CD4-positive, alpha-beta T cell treated with Interleukin-17A for 1 hour (primary cell): ENCODE measurements at places on chromosomes 4 and X.

DNA sequence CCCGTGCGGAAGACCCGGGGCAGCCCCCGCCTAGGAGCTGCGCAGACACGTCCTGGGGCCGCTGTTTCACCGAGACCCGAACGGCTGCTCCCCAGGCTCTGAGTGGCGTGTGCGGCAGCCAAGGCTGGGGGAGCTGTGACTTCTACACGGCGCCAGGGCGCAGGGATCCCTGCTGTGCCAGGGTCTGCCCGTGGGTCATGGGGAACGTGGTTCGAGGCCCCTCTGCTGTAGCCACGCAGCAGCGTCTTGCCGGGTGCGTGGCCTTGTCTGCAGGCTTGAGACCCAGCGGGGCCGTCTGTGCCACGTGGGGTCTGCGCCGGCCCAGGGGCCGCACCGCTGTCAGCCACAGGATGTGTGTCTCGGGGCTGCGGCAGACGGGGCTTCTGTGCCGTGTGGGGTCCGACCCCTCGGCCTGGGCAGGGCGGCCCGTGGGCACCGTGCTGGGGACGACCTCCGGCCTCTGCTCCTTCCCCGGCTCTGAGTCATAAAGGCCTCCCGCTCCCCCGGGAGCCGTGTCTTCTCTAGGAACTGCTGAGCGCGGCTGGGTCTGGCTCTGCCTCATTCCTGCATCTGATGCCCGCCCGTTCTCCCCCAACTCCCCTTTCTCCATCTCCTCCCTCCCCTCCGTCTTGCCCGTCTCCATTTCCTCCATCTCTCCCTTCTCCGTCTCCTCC, 12.7 kb upstream of the GTPBP6 start:
- no peak for DNase-seq

DNA sequence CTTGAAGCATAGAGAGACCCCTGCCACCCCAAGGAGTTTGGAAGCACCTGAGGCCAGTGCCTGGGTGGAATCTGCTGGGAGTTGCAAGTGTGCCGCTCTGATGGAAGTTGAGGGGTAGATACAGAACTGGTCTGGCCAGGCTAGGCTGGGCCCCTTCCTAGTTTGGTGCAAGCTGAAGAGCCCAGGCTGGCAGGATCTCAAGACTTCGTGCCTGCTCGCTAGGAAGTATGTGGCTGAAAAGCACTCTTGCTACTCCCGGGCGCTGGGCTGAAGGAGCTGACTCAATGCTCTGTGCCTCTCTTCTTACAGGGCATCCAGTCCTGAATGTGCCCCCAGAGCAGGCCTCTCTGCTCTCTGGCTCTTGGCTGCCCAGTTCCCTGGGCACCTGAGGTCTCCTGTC, 51.7 kb upstream of the PJA1 start:
- DNase-seq, result no peak

DNA sequence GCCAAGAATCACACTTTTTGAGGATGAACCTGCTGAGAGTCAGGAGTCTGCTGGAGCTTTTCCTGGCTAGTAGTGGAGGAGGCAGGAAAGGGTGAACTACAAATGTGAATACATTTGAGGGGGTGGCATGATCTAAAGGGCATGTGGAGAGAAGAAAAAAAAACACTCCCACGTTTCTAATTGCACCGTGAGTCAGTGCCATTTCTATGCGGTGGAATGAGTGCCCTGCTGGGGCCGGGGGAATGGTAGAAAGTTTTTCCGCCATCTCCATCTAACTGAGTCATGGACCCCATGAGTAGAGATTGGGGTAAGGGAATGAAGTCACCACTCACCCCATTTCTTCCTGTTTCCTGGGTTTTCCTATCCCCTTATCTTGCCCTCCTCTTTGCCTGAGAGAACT, 19.8 kb downstream of the BEX3 start:
- DNase-seq, result no peak

DNA sequence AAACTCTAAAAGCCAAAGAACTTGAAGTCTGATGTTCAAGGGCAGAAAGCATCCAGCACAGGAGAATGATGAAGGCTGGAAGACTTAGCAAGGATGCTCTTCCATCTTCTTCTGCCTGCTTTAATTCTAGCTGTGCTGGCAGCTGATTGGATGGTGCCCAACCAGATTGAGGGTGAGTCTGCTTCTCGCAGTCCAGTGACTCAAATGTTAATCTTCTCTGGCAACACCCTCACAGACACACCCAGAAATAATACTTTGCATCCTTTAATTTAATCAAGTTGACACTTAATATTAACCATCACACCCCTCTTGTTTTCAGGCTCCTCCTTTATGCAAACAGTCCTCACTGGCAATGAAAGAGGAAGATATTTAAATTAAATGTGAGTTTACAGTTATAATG, 321.7 kb downstream of the TEX13C start:
- no peak for DNase-seq

DNA sequence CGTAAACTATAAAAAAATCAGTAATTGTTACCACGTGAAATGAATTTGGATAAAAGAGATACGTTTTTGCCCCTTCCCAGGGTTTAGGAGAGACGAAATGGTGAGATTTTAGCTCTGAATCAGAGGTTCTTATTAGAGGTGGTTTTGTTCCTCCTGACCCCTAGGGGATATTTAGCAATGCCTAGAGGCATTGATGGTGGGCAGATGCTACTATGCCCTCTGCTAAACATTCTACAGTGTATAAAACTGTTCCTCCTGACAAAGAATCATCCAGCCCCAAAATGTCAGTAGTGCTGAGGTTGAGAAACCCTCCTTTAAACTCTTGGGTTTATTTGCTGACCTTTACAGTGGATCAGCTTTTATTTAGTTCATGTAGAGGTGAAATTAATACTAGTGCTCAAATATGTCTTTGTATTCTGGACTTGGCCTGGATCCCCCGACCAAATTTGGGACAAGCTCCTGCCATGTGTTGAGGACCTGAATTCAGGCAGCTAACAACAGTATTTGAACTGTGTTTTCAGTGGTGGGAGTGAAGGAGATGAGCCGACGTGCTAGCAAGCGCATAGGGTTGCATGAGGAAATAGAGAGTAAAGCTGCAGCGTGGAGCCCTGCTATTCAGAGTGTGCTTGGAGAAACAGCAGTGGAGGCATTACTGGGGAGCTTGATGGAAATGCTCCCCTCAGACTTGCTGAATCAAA, 126.1 kb downstream of the PTTG2 start:
- DNase-seq, result no peak

DNA sequence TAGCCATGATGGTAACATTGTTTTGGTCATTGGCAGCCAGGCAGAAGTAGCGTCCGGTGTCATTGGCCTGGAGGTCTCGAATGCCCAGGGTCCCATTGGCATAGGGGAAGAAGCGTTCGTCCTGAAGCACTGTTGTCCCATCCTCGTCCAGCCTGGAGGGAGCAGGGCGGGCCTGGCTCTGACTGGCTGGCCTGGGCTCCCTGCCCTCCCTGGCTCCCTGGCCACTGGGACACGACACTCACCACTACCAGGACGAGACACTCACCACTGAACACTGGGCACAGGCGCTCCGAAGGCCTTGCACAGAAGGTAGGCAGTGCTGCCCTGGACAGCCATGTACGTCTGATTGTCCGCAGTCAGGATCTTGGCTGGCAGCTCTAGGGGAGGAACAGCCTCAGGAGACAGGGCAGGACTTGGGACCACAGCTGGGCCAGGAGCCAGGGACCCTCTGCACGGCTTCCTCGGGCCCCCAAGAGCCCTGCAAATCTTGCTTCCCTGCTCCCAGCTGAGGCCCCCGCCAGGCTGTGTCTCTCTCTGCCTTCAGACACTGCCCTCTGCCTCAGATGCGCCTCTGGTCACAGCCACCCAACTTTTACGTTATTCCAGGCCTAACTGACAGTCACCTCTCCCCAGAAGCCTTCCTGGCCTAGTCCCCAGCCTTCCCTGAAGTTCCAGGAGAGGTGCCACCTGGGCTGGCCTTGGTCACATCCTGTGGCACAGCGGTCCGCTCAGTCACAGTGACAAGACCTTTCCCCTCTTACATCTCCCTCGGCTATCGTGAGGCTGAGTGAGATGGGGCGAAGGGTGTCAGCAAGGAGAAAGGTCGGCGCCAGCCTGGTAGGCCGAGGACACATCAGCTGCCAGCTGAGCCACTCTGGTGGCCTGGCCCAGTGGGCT, 17.1 kb downstream of the L1CAM start:
- DNase-seq, result no peak
